ENCODE measurements at places on chromosomes 1 and 21.

- no peak for DNase-seq
These were observed 319.4 kb upstream of the NFIA start for GRCh38 chr1:60762911-60763310.

GRCh38 chr1:180031664-180032063 lies 77.1 kb downstream of the CEP350 start:
- DNase-seq, result no peak

- DNase-seq, result peak; percentile 87
These were observed 6.9 kb downstream of the SERTAD4 start for GRCh38 chr1:210239349-210240111.

DNA sequence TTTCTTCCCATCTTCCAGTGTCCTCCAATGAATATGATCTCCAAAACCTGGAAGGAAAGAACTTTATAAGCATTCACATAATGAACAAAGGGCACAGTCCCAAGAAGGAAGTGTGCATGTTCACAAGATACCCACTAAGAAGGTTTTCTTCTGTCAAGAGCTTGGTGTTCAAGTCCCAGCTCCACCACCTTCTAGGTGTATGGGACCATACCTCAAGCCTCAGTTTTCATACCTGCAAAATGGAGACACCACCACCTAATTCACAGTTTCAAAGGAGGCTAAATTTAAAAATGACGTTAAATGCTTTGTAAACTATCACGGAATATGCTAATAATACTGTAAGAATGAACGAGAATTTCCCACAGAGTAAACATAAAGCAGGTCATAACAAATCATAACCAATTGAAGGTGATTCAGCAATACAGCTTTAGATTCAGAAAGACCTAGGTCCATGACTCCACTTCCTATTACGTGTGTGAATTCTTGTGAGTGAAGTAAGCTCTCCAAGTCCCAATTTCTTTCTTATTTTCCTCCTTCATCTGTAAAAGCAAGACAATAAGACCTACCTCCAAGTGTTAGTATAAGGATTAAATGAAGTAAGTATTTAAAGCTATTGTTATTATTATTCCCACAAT lies 8.1 kb upstream of the KTI12 start:
- no peak for DNase-seq

DNA sequence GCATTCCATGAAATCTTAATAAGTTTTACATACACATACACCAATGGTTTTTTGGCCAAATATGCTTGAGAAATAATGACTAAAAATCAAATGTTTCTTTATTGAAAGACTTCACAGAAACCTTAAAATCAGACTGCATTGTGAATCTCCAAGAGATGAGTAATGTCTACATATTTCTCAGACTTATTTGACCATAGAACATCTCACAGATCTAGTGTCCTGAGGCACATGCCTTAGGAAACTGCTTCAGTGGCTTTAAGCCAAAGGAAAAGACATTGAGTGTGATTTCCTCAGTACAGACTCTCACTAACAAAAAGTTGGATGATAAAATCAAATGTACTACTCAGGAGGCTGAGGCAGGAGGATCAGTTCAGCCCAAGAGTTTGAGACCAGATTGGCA lies 6.2 kb upstream of the C1orf105 start:
- no peak for DNase-seq

- DNase-seq, result no peak
These were observed 22.0 kb downstream of the COL6A1 start for GRCh38 chr21:46003575-46004007.

DNA sequence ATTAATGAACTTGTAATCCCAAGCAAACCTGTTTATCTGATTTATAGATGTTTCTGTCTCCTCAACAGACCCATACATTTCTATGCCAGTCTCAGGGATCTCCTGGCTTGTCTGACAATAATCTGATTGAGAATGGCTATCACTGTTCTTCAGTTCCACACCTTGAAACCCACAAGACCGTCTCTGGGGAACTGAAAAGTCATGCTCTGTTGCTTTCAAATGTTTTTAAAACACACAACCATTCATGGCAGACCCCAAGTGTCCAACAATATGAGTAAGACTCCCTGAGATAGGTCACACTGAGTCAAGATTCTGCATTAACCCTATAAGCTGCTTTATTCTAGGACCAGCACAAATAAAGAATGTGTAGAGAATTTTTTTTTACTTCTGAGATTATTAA lies 611.2 kb upstream of the PLXNA2 start:
- no peak for DNase-seq

DNA sequence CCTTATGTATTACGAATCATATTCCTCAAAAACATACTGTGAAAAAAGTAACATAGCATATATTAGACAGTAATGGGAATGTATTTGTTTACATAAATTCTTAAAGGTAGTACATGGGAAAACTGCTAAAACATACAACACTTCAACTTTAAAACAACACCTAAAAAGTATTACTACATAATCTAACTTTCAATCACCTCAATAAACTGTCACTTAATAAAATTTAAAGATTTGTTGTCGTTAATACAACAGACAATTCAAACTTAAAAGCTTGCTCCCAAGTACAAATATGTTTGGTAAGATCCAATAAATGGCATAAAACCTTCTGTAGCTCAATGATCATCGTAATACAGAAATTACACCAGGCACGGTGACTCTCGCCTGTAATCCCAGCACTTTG lies 3.7 kb downstream of the ARID4B start:
- no peak for DNase-seq

GRCh38 chr1:221165839-221166500 lies 286.7 kb downstream of the HLX start:
- DNase-seq, result peak; percentile 68

- DNase-seq, result no peak
These were observed 2.3 kb downstream of the OBSCN start for GRCh38 chr1:228210076-228210651.

DNA sequence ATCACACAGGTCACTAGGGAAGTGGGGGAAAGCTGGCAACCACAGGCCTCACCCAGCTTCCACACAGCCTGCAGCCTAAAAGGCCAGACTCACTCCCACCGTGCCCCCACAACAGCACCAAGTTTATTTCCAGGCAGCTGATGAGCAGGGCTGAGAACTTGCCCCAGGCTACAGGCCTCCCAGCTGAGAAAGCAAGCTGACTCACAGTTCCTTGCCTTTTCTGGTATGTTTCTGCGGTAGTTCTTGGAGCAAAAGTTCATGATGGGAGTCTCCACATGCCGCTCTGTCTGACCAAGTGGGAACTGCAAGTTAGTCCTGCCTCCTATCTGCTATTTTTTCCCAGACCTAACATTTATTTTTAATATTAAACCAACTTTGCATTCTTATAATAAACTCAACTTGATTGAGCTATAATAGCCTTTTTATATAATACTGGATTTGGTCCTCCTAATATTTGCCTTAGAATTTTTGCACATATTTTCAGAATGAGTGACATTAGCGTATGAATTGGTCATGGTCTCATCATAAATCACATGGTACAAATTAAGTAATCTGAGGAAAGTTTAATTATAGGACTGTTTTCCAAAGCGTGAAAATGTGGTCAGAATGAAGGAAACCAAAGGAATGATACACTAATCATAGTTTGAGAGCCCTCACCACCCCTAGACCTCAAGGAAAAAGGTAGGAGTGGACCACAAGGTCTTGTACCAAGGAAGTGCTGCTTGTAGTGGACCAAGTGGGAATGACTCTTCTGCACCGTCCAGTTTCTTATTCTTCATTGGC lies 30.7 kb downstream of the RPAP2 start:
- no peak for DNase-seq

- DNase-seq, result no peak
These were observed 17.9 kb downstream of the SDC3 start for GRCh38 chr1:30890502-30891226.

DNA sequence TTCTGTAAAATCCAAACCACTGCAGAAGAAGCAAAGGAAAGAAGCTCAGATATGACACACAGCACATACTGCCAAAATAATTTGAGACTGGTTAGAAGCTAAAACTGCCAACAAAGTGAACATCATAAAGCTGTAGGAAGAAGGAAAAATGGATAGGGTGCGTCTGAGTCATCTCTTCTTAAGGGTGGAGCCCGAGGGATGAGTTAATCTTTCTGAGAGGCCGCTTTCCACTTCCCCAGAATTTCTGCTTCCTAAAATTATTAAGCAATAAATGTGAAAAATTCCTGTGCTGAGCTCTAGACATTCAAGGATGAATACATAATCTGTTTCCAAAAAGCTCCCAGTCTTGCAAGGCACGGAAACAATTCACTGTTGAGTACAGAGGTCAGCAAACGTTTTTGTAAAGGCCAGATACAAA lies 20.1 kb downstream of the PPT1 start:
- DNase-seq, result peak; percentile 4

DNA sequence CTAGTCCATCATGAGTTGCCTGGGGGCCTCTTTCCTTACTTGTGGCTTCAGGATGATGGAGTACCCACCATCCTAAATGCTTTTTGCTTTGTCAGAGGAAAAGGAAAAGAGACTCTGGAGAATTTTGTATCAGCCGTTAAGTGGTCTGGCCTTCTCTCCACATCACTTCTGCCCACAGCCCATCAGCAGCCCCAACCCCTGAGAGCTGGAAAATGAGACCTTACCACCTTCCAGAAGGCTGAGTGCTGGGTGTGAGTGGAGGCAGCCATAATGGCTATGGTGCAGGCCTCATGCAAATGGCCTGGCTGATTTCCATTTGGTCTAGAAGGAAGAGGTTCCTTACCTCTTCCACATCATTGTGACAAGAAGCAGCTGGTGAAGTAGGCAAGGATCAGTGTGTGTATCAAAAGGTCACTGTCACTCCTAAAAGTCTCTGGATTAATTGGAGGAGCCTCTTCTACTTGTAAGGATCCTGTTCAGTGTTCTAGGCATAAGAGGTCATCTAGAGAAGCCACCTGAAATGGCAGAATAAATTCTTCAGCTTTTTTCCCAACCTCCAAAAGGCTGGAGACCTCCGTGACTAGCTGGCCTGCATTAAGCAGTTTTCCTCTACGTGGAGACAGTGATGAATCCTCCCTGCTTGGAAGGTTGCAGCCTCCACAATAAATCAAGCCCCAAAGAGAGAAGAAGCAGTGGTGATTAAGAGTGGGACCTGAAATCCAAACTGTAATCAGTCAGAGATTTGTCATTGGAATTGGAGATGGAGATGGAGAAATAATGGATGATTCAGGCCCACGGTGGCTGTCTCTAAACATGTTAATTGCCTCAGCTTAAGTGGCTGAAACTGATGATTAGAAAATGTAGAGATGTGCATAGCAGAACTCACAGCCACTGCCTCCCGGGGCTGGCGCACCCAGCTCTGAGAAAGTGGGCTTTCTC lies 111.5 kb downstream of the CNIH3 start:
- no peak for DNase-seq

GRCh38 chr1:29278124-29278523 lies 41.8 kb downstream of the PTPRU start:
- DNase-seq, result no peak

DNA sequence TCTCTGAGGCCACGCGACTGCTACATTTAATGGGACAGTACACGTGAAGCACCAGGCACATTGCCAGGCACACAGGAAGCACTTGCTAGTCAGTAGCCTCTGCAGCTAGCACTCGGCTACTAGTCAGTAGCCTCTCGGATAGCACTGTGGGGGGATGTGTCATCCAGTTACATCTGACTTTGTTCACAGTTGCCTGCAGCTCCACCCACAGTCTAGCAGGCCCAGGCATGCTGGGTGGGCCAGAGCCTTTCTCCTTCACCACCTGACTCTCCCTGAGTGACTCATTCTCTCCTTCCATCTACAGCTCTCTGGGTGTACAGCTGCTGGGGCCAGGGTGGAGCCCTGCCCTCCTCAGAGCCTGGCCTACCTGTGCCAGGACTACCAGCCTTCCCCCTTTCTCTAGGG lies 51.5 kb downstream of the PTPRF start:
- DNase-seq, result peak; percentile 92

DNA sequence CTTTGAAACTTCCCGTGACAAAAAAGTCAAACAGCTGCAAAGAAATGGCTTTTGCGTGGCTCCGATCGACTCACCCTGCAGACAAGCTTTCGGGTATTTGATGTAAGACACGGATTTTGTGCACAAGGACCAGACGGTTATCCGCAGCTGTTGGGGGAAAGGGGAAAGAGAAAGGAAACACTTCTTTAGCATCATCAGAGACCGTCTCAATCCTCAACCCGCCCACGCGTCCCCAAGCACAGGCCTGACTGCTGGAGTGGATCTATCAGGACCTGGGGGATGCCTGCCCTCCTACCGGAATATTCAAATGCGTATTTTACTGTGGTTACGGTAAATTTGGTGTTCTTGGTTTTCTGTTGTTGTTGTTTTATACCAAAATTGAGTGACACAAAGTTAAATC lies 11.2 kb downstream of the WRAP73 start:
- no peak for DNase-seq

DNA sequence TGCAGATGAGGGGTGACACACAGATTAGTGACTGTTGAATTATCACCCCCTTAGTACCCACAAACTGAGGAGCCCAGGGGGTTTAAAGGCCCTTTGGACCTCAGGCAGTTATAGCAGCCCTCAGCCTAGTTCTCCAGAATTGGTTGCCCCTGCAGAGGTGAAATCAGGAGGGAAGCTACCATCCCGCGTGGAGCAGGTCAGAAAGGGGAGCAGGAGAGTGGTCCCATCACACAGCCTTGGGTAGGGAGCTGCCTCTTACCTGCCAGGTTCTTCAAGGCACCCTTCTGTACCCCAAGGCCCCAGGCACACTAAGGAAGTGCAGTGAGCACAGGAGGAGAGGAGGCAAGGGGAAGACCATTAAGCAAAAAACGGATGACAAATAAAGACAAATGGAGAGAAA lies 121.2 kb upstream of the TNR start:
- no peak for DNase-seq

- no peak for DNase-seq
These were observed 116.3 kb downstream of the RHOU start for GRCh38 chr1:228851618-228852017.

DNA sequence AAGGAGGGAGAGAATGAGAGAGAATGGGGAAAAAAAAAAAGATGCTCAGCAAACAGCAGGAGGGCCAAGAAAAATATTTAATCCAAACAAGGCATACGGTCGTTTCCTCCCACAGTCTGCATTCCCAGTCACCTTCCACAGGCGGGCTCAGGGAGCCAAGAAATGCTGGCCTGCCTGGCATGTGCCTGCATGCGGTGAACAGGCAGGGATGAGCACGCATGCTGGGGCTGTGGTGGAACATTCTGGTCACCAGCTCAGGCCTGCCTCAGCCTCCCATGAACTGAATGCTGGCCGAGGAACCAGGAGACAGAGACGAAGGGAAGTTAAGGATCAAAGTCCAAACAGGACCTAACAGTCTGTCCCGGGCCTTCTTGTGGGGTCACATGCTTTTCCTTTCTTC lies 335.3 kb downstream of the ASTN1 start:
- DNase-seq, result no peak

GRCh38 chr1:7339953-7340352 lies 431.1 kb upstream of the VAMP3 start:
- no peak for DNase-seq

- no peak for DNase-seq
These were observed 72.2 kb upstream of the DPT start for GRCh38 chr1:168801032-168801745.
